ENCODE measurements at places on chromosomes 16 and 17.

- no peak for DNase-seq
Measured at GRCh38 chr16:11257131-11257938, 1.3 kb upstream of the SOCS1 start.

- no peak for DNase-seq
Measured at GRCh38 chr17:64709481-64709880, 47.4 kb upstream of the SMURF2 start.

- no peak for DNase-seq
Measured at GRCh38 chr16:1667271-1667670, 10.8 kb upstream of the JPT2 start.

DNA sequence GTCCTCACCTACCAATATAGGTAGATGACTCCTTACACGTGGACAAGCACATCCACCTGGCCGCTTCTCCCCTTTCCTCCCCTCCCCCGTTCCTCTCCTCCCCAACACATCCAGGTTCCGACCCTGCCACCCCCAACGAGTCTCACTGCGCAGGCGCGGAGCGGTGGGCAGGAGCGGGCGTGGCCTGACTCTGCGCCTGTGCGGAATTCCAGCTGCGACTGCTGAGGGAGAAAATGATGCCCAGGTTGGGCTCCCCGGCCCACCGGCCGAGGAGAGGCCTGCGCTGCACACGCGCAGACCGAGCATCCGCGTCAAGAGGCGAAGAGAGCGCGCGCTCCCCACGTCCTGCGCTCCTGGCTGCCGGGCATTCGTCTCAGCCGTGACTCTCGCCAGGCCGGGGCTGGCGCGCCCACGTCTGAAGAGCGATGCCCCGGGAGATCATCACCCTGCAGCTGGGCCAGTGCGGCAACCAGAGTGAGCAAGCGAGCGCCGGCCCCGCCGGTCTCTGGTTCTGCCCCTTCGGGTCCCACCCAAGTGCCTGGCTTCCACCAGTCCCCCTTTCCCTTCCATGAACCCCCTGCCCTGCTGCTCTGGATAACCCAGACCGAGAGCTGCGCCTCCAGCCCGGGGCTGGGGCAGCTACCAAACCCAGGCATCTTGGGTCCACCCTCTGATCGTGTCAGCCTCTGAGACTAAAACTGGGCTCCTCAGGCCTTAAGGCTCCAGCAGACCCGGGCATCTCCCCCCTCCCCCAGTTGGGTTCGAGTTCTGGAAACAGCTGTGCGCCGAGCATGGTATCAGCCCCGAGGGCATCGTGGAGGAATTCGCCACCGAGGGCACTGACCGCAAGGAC lies at the start of gene TUBG2:
Gene TUBG2 (plus strand): TSS at position 206 of the 853 bp plus-strand sequence. CDS start 220 bp downstream, at position 426.
- peak; percentile 75 for DNase-seq

DNA sequence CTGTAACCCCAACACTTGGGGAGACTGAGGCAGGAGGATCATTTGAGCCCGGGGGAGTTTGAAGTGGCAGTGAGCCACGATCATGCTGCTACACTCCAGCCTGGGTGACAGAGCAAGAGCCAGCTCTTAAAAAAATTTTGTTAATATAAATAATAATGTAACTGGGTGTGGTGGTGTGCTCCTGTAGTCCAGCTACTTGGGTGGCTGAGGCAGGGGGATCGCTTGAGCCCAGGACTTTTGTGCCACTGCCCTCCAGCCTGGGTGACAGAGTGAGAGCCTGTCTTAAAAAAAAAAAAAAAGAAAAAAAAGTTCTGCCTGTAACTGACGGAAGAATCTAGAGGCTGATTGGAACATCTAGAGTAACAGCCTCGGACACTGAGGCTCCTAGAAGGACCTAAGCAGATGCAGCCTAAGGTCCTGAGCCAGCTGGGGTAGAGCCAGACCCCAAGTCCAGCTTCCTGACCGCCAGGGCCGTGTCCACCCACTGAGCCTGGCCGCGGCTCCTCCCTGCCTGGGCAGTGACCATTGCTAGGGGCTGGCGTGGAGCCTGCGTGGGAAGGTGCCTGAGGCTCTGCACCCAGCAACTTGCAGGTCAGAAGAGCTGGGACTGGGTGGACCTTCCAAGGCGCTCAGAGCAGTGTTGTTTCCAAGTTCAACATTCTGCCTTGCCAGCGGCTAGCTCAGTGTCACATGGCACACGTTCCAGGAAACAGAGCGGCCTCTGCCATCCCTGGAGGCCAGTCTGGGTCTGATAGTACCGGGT lies 209.4 kb upstream of the CIBAR2 start:
- no peak for DNase-seq

DNA sequence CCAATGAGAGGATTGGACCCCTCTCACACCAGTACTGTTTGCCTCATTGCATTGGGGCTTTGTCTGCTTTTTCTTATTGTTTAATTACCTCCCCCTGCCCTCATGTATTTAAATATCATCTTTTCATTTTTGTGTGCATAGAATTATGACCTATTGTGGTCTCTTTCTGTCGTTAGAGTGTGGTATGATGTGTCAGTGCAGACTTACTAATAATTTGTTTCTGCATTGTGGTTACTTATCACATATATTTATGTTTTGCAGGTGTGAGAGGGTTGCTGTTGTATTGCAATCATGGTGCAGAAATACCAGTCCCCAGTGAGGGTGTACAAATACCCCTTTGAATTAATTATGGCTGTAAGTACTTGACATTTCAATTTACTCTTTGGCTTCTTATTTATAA lies 2.5 kb downstream of the SEC14L1 start:
- DNase-seq: no peak

DNA sequence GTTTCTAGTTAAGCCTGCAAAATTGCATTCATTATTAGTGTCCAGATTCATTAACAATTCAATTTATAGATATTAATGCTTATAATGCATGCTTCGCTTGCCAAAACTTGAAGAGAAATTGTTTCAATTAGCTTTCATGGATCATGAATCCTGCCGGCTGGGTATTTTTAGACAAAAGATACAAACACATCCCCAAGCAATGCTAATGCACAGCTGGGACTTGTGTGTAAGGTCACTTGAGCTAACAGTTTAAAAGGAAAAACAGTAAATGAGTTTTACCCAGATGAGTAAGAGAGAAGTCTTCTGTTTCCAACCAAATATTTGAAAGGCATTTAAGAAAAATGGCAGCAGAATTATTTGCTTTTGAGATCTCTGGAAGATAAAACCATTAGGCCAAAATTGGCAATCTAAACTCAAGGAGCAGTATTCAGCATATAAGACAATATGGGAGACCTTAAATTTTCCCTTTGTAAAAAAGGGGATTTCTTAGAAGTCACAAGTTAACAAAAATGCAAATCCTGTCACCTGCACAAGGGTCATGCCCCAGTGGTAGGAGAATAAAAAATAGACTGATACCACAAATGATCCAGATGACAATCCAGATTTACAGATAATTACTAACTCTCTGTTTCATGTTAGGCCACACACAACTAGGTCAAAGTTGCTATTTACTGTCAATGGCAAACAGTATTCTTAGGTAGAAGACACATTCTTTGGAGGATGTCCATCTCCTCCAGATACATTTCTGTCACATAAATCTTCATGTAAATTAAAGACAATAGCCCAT lies 418.4 kb upstream of the PMFBP1 start:
- peak; percentile 10 for DNase-seq

DNA sequence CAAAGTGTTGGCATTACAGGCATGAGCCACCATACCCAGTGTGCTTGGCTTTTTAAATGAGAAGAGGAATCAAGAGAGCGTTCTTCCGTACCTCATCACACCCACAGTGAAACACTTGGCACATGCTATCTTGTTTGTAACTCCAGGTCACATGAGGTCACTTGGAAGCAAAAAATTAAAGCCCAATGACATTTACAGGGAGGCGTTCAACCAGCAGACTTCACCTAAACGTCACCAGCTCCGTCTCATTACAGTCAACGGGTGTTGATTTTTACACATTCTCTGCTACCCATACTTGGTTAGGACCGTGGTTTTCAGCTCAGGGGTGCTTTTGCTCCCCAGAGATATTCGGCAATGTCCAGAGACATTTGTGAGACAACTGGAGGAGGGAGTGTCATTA lies 127.0 kb downstream of the XYLT1 start:
- DNase-seq: no peak

- no peak for DNase-seq
Measured at GRCh38 chr16:74718140-74718539, 17.5 kb upstream of the MLKL start.

DNA sequence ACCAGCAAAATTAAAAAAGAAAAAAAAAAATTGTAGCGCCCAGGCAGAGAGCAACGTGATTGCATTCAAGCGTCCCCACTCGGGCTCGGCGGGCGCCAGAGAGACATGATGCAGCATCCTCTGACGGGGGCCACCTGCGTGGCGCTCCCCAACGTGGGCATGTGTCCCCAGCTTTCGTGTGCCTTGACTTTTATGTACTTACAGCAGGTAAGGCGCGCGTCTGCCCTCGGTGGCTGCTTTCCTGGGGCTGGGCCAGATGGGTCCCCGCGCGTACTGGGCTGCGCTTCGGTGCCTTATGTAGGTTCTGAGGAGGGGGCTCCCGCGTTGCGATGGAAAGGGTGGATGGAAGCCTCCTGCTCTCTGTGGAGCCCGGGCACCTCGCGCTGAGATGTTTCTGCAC lies 28.4 kb upstream of the RBFOX1 start:
- no peak for DNase-seq

DNA sequence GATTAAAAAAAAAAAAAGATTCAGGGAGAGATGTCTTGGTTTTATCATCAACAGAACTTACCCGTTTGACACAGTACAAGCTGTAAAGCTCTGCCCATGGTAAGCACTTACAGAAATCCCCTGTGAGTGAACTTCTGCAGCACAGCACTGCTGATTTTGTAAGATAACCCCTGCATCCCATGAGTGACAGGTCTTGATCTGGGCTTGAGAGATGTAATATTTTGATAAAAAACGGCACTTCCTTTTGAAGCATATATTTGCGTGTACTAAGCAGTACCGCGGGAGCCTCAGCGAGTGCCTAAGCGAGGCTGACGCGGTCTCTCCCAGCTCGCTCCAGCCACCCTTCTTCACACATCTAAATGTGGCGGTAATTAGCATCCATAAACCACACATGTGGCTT lies 50.5 kb downstream of the IKZF3 start:
- DNase-seq: no peak

DNA sequence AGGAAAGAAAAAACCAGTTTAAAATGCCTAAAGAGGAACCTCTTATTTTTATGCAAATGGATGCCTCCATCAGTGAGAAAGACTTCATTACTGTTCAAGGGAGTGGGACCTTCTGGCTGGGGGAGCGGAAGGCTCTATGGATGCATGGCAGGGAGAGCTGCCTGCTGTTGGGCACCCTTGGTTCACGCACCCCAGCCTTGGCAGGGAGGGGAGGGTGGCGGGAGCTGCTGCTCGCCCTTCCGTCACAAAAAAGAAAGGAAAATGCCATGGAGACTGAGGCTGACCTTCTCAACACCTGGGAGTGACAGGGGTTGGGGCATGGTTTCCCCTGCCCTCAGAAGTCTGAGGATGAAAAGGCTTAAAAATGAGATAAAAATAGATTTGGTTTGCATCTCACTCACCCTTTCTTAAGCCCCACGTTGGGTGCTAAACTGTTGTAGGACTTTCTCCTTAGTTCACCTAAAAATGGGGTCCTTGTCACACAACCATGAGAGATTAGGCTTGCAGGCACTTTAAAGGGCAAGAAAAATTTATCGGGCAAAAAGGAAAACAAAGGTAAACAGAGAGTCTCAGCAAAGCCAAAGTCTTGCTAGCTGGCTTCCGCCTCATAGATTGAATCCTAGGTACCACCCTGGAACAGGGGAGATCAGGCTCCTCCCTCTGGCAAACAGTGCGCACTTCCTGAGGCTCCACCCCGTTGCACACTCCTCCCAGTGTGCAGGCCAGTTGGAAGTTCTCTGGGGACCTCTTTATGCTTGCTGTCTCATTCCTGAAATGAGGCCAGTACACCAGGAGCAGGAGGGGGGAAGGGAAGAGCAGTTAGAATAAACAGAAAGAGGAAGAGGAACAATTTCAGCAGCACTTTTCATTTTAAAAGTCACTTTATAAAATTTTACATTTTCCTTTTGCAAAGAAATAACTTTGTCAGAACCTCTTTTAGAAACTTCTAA lies 31.6 kb downstream of the PHKB start:
- no peak for DNase-seq

- no peak for DNase-seq
Measured at GRCh38 chr17:19706791-19707727, 9.3 kb downstream of the SLC47A2 start.

GRCh38 chr16:55508271-55508921 lies 476 bp upstream of the LPCAT2 start:
- DNase-seq: no peak

GRCh38 chr17:9647014-9647413 lies 1.7 kb downstream of the USP43 start:
- DNase-seq: no peak

DNA sequence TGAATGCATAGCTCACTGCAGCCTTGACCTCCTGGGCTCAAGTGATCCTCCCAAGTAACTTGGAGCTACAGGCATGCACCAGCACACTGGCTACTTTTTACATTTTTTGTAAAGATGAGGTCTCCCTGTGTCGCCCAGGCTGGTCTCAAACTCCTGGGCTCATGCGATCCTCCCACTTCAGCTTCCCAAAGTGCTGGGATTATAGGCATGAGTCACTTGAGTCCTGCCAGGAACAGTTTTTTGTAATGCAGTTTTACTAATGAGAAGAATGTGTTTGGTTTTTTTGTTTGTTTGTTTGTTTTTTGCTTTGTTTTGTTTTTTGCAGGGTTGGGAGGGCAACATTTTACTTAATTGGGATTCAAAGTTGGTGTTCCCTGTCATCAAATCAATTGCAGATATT lies 22.2 kb downstream of the SOST start:
- no peak for DNase-seq

GRCh38 chr17:51397361-51398127 lies 137.2 kb downstream of the UTP18 start:
- no peak for DNase-seq

GRCh38 chr17:74478420-74479100 lies 12.1 kb downstream of the CD300A start:
- no peak for DNase-seq

DNA sequence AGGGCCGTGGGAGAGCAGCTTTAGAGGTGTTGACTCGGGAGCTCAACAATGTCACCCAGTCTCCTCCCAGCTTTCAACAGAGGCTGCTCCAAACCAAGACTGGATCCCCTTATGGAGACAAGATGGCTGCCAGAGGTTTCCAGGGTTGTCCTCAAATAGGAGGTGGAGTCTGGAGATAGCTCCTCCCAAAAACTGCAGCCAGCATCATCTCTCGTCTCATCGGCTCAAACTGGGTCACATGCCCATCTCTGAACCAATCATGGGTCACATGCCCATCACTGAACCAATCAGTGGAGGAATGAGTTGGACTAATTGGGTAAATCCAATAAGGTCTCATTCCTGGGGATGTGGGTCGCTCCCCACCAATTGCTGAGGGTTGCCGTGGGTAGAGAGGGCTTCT lies 41.1 kb upstream of the C16orf82 start:
- DNase-seq: no peak

- DNase-seq: peak; percentile 40
Measured at GRCh38 chr16:71499775-71500364, 10.7 kb upstream of the ZNF19 start.

- DNase-seq: no peak
Measured at GRCh38 chr16:84785843-84786581, 33.8 kb upstream of the CRISPLD2 start.

- DNase-seq: peak; percentile 54
Measured at GRCh38 chr17:3004150-3004801, 59.1 kb downstream of the OR1D5 start.

GRCh38 chr17:81052199-81052997 lies 17.4 kb downstream of the BAIAP2 start:
- no peak for DNase-seq
